Brain pericyte (primary cell): ENCODE measurements at places on chromosomes 5 and 9.
A peak's percentile ranks its signal among the peaks of the same experiment; 100 is the strongest.

GRCh38 chr9:109959679-109960078 lies 179.7 kb downstream of the PALM2AKAP2 start:
- no peak for DNase-seq

- no peak for DNase-seq
Measured at GRCh38 chr5:17666726-17667235, 32.5 kb downstream of the TAF11L14 start.

- no peak for DNase-seq
Measured at GRCh38 chr5:110785356-110785755, 46.5 kb downstream of the SLC25A46 start.

GRCh38 chr9:105908069-105908468 lies 213.7 kb downstream of the TMEM38B start:
- no peak for DNase-seq

DNA sequence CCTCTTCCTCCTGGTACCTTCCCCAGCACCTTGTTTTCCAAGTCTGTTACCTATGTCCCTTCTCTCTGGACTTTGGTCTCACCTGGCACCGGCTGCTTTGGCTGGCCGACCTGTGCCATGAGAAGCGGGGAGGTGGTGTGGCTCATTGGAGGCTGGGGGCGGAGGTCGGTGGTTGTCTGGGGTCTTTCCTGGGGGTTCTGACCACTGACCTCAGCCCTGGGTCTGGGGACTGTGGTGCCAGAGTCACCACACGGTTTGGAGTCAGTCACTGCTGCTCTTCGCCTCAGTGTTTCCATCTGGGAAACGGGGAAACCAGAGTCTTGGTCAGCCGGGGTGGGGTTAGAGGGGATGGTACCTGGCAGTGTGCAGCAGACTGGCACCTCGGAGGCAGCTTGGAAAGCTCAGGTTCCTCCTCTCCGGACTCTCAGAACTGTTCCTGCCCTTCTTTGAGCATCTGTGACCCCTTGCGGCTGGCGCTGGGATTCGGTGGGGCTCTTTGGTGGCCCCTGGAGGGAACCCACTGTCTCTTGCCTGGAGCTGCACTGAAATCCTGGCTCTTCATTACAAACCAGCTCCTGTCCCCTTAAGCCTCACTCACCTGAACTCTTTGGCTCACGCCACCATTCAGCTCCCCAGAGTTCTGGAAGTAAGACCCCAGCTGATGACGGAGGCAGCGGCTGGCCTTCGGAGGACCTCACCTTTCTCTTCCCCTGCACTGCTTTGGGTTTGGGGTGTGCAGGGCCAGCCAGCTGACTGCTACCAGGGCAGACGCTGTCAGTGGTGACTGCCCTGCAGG lies 4.1 kb upstream of the RXRA start:
- no peak for DNase-seq

DNA sequence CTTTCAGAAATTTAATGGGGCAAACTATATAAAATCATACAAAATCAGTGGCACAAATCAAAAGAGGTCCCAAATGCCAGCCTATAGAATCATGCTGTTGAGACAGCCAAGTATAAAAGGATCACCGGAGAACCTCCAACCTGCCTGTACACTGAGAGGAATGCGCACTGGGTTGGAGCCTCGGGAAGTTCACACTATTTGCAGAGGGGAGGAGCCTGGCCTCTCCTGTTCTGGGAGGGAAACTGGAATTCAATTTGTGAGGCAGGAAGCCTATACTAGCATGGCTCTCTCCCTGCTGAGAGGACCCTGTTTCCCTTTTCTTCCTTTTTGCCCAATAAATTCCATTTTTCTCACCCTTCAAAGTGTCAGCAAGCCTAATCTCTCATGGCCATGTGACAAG lies 406.0 kb downstream of the HINT1 start:
- no peak for DNase-seq

DNA sequence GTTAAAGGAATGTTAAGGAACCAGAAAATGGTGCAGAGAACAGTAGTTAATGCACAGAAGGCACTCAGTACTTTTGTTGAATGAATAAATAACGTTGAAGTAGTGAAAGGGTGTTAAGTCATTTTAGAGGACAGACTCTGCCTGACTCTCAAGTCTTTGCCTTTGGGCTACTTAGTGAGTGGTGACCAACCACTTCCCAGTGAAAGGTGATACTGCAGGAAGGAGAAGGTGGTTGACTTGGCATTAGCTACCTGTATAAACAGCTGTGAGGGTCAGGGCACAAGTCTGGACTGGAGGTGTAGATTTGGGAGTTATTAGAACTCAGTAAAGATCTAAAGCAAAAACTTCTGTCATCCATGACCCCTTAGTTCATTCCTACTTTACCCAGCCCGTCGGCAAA lies 4.9 kb upstream of the SHB start:
- no peak for DNase-seq

DNA sequence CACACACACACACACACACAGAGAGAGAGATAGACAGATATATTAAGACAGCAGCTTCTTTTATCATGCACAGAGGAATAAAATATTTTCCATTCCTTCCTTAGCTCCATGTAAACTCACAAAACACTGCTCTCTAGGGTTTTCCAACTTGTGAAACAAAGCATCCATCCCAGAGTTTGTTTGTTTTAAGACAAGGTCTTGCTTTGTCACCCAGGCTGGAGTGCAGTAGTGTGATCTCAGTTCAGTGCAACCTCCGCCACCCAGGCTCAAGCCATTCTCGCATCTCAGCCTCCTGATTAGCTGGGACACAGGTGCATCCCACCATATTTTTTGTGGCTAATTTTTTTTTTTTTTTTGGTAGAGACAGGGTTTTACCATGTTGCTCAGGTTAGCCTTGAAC lies 298.7 kb downstream of the FBXL17 start:
- DNase-seq = no peak

- DNase-seq = no peak
Measured at GRCh38 chr9:107243742-107244141, 39.3 kb upstream of the RAD23B start.

- DNase-seq = no peak
Measured at GRCh38 chr9:15211815-15212495, 95.1 kb downstream of the TTC39B start.

DNA sequence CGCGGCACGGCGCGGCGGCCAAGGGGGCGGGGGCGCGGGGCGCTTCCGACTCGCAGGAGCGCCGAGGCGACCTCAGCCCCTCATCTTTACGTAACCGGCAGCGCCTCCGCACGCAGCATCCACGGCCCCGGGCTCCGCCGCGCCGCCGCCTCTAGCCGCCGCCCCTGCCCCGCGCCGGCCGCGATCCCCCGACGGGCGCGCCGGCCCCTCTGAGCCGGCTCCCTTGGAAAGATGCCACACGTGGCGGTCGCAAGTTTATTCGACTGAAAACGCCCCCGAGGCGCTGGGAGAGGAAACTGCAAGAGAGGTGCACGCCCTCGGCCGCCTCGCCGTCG lies 1.0 kb downstream of the KLF9 start:
- no peak for DNase-seq

DNA sequence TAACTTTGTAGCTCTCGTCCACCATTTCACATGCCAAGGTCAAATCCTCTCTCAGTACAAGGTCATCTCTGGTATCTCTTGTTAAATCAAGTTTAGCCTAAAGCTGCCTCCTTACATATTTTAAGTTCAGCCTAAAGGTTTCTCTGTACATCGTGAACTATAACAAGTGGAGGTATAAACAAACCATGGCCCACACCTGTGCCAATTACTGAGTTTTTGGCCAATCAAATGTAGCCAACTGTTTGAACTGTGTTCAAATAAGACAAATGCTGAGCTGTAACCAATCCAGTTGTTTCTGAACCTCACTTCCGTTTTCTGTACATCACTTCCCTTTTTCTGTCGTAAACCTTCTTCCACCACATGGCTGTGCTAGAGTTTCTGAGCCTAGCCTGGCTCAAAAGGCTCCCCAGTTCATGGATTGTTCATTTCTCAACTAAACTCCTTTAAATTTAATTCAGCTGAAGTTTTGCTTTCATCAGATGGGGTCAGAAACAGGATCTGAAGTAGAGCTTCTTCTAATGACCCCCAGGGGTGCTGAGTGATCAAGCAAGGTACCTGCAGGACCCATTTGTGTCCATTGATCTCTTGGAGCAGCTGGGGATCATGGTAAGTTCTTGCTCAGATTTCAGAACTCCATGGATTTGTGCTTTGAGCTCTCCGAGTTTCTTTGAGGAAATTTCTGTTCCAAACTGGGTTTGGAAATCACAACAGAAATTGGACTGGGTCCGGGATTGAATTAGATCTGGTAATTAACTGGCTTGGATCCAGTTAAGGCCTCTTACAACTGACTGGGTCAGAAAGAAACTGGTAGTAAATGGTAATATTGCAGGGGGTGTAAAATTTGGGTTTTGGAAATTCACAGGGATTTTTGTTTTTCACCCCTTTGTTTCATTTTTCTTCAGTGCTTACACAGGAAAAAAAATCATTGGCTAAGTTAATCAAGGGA lies 11.0 kb upstream of the NANS start:
- no peak for DNase-seq

DNA sequence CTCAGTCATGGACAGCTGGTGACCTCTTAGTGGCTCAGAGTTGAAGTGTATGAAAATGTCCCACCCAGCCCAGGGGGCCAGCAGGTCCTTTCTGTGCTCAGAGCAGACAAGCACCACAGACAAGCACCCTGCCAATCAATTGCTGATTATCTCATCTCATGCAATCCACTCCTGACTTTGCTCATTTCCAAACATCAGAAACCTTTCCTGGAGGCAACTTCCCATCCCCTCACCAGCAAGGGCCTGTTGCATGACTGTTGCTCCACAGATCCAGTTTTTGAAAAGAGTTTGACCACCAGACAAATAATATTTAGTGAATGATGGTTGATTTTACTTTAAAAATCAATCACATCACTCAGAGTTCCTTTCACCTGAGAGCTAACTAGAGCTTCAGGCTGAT lies 397.3 kb upstream of the KLF4 start:
- DNase-seq = no peak

- no peak for DNase-seq
Measured at GRCh38 chr9:134059188-134059641, 8.6 kb downstream of the BRD3 start.

DNA sequence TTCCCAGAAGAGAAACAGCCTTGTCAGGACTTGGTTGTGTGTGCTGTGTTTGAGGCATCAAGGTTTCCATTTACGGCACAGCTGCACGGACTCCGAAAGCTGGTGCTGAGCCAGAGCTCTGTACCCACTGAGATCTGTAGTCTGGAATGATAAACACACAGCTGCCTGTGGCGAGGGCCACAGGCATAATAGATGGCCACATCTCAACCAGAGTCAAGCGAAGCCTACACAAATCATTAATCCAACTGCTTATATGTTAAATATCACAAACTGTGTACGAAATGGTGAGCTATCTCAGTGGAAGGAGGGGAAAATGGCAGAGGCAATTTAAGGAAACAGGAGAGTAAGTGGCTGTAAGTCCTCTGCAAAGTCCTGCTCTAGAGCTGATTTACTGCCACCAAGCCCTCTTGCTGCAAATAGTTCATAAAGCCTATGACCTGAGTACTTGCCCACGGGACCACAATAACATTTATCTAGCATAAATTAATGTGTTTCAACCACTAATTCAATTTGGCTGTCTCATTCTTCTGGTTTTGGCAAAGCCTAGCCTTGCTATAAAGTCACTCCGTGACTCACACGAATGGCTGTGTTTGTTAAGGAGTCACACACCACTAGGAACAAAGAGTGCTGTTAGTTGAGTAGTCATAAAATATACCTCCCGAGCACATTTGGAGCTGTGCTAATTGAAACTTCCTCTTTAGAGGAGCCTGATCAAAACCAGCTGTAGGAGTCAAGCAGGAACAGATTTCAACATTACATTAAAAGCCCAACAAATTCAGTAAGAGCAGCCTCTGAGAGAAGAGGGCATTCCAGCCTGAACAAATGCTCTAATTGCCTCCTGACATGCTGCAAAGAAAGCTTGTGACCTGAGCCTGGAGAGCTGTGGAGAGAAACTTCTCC lies 738.6 kb upstream of the ZNF608 start:
- DNase-seq = peak; percentile 91

GRCh38 chr9:1514776-1515363 lies 464.7 kb downstream of the DMRT2 start:
- no peak for DNase-seq

GRCh38 chr9:80285326-80285725 lies 713.6 kb downstream of the TLE4 start:
- no peak for DNase-seq

DNA sequence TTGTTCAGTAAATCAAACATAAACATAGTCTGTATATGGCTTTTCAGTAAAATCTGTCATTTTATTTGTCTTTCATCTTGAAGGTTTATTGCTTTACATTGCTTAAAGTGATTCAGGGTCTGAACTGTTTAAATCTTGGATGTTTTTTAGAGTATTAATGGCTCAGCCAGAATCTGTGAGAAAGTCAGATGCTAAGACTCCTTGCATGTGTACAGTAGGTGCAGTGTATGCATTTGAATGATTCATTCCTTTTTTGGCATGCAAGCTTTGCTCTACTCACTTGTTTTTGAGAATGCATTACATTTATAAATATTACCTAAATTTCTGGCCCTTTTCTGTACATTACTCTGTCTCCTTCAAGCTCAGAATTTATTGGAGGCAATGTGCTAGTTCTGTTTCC lies 271.0 kb upstream of the RIOK2 start:
- DNase-seq = no peak

- no peak for DNase-seq
Measured at GRCh38 chr5:129249886-129250285, 155.3 kb downstream of the ISOC1 start.

DNA sequence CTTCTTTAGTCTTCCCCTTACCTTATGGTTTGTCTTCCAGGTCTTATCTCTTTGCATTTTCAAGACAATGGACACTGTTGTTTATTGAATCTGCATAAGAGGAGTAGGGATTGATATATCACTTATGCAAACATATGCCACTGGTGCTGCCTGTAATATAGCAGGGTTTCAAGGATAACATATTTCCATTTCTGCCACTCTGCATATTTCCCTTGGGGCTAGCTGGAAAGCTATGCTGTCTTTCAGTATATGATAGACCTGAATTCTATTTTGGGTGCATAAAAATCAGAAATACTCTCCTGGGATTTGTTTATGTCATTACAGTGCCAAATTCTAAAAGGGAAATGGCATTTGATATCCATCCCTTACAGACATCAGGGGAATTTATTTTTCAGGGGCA lies 400.2 kb downstream of the TLR4 start:
- DNase-seq = no peak

DNA sequence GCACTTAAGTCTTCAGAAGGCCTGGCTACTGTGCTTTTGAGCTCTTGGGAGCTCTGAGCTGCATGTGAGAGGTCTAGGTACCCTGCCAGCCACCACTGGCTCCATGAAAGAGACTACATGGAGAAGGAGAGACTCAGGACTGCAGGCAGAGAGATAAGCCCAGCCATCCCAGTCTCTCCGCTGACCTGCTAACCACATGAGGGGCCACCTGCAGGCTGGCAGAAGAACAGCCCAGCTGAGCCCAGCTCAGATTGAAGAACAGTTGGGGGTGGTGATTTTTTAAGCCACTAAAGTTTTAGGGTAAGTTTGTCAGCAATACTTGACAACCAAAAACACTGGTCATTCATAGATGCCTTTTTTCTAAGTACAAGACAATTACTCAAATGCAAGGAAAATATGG lies 205.0 kb upstream of the PRDM9 start:
- no peak for DNase-seq

GRCh38 chr9:104993291-104993963 lies 65.5 kb upstream of the ABCA1 start:
- DNase-seq = peak; percentile 25
